Mucosa of descending colon (tissue), 3 donors: ENCODE measurements at places on chromosomes 1 and 21. TPM values are rescaled to one million over a fixed set of nuclear protein-coding genes. Genes with fewer than 3 reads are reported as not detected.

LHX8 gene
- not detected for total RNA-seq

GRCh38 chr1:28437924-28438699 lies 67.7 kb upstream of the RCC1 start:
- peak; percentile 67 for DNase-seq

TMEM200B gene
- total RNA-seq, result 0.90 TPM

DNA sequence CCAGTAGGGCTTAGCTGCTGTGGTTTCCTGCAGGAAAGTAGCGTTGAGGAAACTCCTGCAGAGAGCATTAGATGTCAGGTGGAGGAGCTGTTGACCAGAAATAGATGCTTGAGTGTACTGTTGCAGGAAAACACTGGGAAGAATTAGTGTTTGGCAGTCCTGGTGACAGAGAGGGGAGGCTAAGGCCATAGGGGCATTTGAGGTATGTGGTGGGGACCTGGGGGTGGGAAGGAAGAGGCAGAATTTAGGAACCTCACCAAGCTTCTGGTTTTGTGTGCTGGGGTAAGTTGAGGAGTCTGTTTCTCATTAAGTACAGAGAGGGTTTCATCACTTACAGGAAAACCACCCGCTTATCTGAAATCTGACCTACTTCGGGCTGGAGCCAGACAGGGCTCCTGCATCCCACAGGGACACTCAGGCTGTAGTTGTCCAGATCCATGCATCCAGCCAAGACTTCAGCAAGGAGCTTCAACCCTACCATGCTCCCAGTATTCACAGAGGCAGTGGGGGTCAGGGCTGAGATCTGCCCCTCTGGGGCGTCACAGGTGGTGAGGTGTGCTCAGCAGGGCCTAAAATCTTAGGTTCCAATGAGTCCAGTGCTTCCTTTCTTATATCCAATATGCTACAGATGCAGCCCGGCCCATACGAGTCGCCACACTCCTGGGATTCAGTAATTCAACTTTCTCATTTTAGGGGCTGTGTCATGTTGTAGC lies 15.1 kb downstream of the SH2D2A start:
- no peak for DNase-seq

GRCh38 chr1:29671446-29672356 lies 435.4 kb downstream of the PTPRU start:
- no peak for DNase-seq

DNA sequence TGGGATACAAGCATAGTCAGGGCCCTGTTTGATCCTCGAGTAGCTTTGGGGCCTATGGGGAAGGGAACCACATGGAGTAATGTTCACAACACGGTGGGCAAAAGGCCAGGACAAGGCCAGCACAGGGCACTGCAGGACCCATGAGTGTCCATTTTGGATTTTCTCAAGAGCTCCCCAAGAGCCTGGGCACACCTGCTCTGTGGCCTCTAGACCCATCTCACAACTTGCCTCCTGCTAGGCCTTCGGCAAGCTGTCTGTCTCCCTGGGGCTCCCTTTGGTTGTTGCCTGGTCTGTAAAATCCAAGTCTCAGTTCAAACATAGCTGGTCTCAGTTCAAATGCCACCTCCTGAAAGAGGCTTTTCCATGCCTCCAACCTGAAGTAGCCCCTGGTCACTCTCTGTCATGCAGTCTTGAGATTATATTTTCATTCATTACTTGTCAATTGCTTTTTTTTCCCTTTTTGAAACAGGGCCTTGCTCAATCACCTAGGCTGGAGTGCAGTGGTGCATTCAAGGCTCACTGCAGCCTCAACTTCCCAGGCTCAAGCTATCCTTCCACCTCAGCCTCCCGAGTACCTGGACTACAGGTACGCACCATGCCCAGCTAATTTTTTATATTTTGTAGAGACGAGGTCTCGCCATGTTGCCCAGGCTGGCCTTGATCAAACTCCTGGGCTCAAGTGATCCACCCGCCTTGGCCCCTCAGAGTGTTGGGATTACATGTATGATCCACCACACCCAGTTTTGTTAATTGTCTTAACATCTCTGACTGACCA lies 107.4 kb downstream of the MATN1 start:
- DNase-seq, result no peak

- DNase-seq, result peak; percentile 92
These were observed at the start of gene IL6R for GRCh38 chr1:154404984-154405746. TSS of gene IL6R (plus strand) at chr1:154405343. CDS start at chr1:154405630, 287 bp downstream.

DNA sequence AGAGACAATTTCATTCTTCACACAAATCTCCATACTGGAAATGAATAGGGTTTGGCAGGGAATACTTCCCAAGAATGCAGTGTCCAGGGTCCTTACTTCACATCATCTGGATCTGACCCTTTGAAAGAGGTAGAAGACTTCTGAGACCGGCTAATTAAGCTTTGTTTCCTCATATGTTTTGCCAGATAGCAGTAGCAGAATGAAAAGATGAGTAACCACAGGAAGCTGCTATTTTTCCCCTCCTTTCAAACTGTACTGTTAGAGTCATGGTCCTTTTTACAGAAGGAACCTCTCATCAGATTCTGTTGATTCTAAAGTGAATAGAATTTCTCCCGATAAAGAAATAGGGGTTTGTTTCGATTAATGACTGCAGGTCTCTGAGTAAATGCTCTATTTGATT lies 1.4 kb upstream of the OLFML3 start:
- DNase-seq, result no peak

DNA sequence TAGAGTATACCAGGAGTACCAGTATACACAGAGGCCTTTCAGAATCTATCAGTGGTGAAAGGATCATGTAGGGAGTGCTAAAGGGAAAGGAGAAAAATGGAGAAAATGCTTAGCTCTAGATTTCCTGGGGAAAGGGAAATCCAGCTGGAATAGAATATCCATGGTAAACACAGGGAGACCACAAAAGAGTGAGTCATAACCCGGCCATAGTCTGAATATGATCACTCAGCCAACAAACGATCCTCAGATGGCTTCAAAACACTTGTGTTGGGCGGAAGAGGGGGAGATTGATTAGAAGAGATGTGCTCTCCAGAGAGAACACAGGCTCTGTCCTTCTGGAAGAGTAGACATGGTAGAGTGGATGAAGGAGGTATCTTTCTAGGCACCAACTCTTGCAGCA lies 180.6 kb downstream of the PAPPA2 start:
- peak; percentile 2 for DNase-seq

TDRD5 gene
- 2.2 TPM for total RNA-seq

- DNase-seq, result no peak
These were observed 28.5 kb upstream of the RLF start for GRCh38 chr1:40132383-40133311.

DUSP23 gene
- 48.8 TPM for total RNA-seq

GRCh38 chr1:162171111-162171510 lies 101.6 kb downstream of the NOS1AP start:
- no peak for DNase-seq

DNA sequence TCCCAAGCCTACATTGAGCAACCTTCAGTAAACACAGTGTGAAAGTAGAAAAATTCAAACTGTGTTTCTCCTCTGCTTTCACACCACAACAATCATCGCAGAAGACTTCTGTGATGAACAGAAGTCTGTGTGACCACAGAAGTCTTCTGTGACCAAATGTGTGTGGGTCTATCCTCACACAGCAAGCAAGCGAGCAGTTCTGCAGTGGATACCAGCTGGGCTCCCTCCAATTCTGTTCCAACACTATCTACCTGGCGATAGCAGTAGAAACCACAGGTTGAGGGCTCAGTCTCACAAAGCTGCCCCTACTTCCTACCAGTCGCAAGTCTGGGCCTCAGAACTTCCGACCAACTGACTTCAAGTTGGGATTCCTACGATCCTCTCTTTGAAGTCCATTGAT lies 21.0 kb upstream of the RAP1A start:
- DNase-seq, result no peak

- no peak for DNase-seq
These were observed 93.8 kb upstream of the PRDX6 start for GRCh38 chr1:173383351-173383750.

OR2T33 gene
- not detected for total RNA-seq

FBXO2 gene
- 0.63 TPM for total RNA-seq

ATP6V1G3 gene
- total RNA-seq, result not detected

DNA sequence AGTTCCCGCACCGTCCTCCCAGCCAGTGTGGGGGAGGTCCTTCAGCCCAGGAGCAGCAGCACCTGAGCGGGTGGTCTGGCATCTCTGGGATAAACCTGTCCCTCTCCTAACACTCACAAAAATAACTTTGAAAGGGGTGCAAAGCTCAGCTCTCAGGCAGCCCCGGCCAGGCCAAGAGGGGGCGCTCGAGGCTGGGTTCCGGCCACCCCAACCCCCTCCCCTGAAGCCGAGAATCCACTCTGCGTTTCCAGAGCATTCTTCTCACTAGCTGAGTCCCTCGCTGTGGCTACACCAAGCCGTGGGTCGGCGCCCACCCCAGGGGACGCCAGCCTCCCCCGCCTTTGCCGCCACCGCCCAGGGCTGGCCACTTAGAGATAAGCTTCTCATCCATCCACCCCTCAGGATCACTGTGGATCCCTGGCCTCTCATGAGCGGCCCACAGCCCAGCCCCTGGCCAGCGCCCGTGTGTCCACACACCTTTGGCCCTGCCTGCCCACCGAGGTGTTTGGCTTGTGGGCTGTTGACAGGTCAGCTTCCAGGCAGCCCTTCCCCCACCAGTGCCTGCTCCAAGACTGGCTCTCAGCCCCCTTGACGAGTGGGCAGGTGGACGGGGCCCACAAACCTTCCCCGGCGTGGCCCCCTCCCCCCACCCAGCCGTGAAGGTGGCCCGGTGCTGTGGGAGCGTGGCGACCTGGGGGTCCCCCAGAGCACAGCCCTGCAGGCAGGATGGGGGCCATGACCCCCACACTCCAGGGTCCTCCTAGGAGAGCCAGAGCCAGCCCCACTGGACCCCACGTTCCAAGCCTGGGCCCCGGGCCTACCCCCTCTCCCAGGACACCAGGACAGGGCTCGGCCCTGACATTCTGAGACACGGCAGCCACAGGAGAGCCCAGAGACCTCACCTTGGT lies 1.9 kb downstream of the FTCD start:
- peak; percentile 67 for DNase-seq

KLHL12 gene
- total RNA-seq, result 26.4 TPM

PTPN14 gene
- 5.8 TPM for total RNA-seq

MEF2D gene
- total RNA-seq, result 56.8 TPM

GRCh38 chr1:157226739-157227138 lies 88.5 kb upstream of the ETV3 start:
- no peak for DNase-seq

ARHGEF10L gene
- total RNA-seq, result 146 TPM

GRCh38 chr1:215661033-215661432 lies 93.9 kb downstream of the KCTD3 start:
- DNase-seq, result no peak

CDCA8 gene
- 10.1 TPM for total RNA-seq

RGS8 gene
- total RNA-seq, result not detected

RGS13 gene
- 0.96 TPM for total RNA-seq

- no peak for DNase-seq
These were observed 41.2 kb upstream of the NRDC start for GRCh38 chr1:51919684-51920083.

HSPA6 gene
- total RNA-seq, result 1.8 TPM

DNA sequence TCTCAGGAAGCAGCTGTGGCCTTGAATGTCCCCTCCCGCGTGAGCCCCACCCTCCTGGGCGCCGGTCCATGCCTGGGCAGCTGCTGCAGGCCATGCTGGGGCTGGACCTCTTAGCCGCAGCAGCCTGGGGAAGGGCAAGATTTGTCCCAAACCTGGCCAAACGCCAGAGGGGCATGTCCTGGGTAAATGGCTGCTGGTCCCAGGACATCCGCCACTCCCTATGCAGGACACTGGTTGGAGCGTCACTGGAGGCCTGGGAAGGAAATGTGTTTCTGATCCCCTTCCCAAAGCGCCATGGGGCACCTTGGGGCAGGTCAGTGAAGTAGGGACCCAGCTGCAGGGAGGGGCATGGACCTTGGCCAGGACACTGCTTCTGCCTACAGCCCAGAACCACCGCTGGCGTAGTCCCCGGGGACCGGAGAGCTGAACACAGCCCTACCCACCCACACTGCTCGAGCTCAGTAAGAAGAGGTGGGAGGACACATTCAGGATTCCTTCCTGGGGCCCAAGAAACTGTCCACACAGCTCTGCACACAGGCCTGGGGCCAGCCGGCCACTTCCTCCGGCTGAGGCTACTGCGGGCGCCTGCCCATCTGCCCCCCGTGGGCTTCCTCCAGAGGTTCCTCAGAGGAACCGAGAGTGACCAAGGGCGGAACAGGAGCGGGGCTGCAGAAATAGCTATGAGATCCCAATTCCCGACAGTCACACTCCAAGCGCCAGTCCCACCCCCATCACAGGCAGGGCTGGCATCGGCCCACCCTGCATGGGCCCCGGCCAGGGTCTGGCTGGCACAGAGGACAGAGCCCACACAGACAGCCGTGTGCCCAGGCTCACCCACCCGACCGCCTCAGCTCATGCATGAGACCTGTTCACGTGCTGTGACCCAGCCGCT lies 10.8 kb upstream of the PLEKHG5 start:
- DNase-seq, result peak; percentile 39

GRCh38 chr1:81115422-81115821 lies 685.3 kb upstream of the ADGRL2 start:
- no peak for DNase-seq

DNA sequence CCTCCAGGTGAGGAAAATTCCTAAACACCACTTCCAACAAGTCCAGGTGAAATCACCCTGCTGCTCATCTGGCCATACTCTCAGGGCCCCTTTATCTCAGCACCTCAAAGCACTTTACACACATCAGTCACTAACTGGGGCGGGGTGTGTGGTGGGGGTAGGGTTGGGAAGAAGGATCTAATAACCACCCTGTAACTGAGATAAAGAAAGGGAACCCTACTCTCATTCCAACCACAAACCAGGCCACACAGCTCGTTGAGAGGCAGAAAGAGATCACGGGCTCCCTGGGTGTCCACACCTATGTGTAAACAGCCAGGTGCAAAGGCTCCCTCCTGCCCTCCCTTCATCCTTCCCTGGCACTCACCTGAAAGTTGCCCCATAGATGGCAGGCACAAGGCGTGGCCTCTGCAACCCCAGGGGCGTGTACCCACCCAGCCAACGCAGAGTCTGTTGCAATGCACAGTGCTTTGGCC lies 20.4 kb downstream of the GPR161 start:
- peak; percentile 62 for DNase-seq

DNA sequence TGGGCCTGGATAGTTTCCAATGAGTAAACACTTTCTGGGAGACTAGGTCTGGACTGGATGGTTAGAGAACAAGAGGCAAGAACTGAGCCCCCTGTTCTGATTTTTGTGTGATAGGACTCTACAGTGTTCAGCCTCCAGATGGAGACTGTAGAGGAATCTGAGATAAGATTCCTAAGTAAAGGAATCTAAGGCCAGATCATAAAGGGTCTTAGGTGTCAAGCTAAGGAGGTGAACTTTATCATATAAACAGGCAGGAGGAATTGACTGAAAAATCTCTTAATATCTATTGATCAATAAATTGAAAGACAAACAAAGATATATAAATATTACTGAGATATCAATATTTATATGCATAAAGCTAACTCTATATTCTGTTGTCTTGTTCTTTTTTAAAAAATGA lies 449.1 kb upstream of the DAB1 start:
- DNase-seq, result no peak

DNA sequence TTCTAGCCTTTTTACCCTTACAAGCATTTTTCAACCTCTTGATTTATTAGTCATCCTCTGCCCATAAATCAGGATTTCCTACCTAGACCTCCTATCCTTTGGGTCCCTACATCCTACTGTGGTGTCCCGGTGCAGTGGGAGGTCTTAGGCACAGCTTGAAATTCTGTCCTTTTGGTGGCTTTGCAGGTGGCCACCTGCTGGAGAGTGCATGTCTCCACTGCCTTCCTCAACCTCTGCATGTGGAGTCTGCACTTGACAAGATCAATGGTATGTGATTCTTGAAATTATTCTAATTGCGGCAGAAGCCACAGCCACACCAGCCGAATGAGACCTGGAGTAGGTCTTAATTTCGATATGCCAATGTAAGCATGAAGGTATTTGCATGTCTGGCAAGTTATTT lies 11.4 kb upstream of the KCNA3 start:
- no peak for DNase-seq
